ENCODE measurements at places on chromosomes 11 and 22. TPM values are rescaled to one million over a fixed set of nuclear protein-coding genes. Genes with fewer than 3 reads are reported as not detected.

CD3G gene
- total RNA-seq, result not detected

PLAAT5 gene
- not detected for total RNA-seq

DNA sequence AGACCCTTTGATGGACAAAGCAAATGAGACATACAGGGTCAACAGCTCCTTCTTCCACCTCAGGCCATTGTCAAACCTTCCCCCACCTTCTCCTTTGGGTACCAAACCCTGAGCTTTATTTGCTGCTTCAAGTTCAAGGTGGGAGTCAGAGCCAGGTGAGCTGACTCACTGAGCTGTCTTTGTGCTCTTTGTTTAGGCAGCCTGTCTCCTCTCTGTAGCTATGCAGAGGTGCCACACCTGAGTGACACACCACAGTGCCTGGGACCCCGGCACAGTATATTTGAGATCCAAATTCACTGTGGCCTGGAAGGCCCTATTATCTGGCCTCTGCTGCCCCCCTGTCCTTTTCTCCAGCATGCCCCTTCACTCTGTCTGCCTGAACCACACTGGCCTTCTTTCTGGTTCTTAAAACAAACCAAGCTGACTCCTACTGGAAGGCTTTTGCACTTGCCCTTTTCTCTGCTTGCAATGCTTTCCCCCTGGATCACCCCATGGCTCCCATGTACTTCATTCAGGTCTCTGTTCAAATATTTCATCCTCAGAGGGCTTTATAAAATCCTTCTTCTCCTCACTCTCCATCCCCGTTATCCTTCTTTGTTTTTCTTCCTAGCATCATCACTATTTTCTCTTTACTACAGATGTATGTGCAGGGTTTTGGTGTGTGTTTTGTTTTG lies 16.1 kb downstream of the LMO2 start:
- DNase-seq, result no peak

PARVG gene
- not detected for total RNA-seq

DNA sequence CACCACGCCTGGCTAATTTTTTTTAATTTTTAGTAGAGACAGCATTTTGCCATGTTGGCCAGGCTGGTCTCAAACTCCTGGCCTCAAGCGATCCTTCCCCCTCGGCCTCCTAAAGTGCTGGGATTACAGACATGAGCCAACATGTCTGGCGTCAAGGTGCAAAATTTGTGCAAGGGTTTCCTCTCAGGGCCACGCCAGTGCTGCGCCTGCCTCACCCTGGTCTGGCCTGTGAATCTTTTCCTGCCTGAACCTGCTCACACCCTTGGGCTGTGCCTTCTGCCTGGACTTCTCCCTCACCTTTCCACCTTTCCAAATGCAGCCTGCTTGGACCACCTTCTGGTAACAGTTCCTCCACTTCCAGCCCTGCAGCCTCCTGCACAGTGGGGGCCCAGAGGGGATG lies 43.4 kb downstream of the MCM5 start:
- DNase-seq, result no peak

SLC7A4 gene
- not detected for total RNA-seq

OR10A2 gene
- not detected for total RNA-seq

- no peak for DNase-seq
These were observed 284.0 kb downstream of the KIRREL3 start for GRCh38 chr11:126716456-126717083.

LAYN gene
- total RNA-seq, result 12.8 TPM

TCF20 gene
- total RNA-seq, result 40.5 TPM

DNA sequence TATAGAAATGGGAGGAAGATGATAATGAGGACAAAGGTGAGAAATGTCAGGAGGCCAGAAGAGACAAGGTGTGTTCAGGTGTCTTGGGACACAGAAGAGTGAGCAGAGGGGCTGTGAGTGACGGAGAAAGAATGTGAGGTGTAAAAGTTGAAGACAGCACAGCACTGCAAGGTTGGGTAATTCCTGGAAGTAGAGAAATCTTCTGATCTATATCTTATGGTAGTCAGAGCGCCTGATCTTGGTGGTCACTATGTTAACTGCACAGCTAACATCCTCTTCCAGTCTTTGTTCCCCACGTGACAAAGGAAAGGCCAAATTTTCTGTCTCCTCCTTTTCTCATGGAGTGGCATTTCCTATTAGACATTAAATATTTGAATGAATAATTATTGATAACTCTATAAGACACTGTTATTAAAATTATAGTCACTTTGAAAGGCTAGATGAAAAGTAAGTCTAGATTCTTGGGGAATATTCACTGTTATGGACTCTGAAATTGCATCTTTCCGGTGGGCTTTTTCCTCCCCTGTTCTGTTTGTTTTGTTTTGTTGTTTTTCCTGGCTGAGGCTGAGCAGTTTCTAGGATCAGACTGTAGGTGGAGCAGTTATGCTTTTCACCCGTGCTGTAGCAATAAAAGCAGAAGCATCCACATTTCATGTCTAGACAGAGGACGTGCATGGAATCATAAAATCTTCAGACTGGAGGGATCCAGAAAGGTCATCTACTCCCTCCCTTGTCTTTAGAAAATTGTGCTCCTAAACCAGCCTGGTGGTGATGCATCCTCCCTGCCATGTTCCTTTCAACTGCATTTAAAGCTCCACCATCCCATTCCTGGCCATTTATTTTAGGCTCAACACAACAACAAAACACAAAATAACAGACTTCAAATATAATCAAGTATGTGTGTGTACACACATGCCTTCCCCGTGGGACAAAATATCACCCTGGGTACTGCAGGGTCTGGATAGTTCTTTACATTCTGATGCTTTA lies 26.6 kb downstream of the SC5D start:
- no peak for DNase-seq

GRCh38 chr11:82959987-82960778 lies 58.6 kb downstream of the DDIAS start:
- no peak for DNase-seq

MMP3 gene
- total RNA-seq, result not detected

- DNase-seq, result no peak
These were observed 8.9 kb downstream of the PLCB3 start for GRCh38 chr11:64260147-64260708.

- no peak for DNase-seq
These were observed 482.6 kb downstream of the MIAT start for GRCh38 chr22:27139935-27140511.

DNA sequence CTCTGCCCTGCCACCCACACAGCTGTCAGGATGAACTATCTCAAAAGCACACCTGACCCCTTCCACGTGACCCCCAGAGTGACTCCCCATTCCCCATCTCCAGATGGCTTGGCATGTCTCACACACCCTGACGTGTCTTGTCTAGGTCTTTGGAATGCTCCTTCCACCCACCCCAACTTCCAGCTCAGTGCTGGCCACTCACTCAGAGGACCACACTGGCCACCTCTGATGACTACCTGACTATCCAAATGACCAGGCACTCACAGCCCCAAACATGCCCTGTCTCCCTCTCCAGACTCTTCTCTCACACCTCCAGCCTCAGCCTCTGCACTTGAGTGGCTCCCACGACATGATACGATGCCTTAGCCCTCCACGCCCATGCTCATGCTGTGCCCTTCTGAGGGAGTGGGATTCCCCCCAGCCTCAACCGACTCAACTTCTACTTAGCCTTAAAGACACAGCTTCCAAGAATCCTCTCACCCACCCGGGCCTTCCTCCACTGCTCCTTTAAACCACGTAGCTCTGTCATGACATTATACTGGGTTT lies 259.4 kb downstream of the BUD13 start:
- DNase-seq, result peak; percentile 75

GRCh38 chr11:107590460-107591377 lies at the start of gene ELMOD1:
Gene ELMOD1, plus strand, starts transcription at chr11:107591147. Its CDS starts 27,043 bp downstream, at chr11:107618190.
- DNase-seq, result no peak

KCNJ11 gene
- total RNA-seq, result not detected

GLYATL1 gene
- total RNA-seq, result not detected

GRCh38 chr11:125276619-125276976 lies 112.0 kb downstream of the PKNOX2 start:
- no peak for DNase-seq

DNA sequence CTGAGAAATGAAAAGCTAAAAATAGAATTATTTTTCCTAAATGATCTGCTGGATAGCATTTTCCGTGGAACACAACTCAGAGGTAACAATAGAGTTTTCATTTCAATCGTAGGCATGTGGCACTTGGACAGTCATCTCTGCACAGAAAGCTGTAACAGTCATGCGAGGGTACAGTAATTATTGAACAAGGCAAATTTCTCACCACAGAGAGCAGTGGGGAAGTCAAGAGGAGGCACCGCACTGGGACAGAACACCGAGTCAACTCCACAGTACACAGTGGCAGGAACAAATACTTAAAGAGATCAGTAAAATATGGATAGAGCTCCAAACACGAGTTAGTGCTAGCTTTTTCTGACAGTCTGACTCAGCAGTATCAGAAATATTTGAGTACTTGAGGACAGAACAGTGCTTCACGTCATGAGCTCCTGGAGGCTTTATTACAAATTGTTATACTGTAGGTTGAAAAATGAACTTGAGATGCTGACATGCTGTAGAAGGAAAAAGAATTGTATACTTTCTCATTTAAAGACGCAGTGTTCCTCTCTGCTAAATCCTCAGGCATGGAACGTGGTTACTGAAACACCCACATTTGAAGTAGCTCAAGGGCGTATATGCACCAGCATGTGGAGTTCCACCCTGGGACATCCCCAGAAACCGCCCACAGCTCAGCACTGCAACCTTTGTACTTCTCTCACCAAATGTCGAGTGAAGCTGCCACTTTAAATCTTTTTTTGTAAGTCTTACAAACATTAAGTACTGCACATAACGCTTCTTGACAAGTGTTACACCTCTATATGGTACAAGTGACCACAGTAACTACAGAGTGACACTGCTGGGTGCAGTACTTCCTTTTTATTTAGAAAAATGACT lies 27.4 kb upstream of the YPEL1 start:
- no peak for DNase-seq

GAL gene
- total RNA-seq, result not detected

- peak; percentile 60 for DNase-seq
These were observed 12.1 kb downstream of the CHST1 start for GRCh38 chr11:45653277-45653676.

GRCh38 chr11:46917109-46917761 lies 1.1 kb downstream of the LRP4 start:
- no peak for DNase-seq

DNA sequence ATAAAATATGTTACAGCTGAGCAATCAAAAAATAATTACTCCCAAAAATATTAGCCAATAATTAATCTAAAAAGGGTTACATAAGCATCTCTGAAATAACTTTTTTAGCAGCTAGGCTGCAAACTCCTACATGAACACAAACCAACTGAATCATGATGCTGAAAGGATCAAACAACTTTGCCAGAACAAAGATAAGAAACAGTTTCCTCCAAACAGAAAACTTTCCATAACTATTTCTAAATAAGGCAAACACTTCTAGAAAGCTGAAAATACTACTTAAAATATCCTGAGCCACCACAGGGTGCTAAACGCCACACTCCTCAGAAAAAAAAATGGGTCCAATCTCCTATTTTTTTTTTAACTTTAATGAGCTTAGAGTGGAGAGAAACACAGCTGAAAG lies 68.6 kb upstream of the ARHGAP32 start:
- DNase-seq, result no peak

DNA sequence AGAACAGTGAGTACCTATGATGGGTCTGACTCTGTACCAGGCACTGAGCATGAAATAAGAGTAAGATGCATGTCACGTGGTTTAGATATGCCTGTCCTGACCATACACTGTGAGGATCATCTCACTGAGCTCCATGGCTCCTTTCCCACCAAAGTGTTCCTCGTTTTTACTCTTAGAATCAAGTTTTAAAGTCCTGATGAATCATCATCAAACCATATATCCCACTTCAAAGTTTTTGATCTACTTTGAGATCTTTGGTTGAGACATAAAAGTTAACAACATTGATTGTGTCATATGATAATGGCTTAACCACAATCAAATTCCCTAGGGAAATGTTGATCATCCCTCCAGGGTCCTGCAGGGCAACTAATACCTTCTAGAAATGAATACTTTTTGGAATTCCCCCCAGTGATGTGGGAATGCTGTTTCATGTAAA lies 12.8 kb downstream of the ETS1 start:
- DNase-seq, result no peak

- DNase-seq, result no peak
These were observed 127.5 kb downstream of the SIK3 start for GRCh38 chr11:116970485-116971292.

GRCh38 chr22:18068381-18068988 lies 9.3 kb upstream of the PEX26 start:
- DNase-seq, result no peak

MRGPRX3 gene
- not detected for total RNA-seq

DNA sequence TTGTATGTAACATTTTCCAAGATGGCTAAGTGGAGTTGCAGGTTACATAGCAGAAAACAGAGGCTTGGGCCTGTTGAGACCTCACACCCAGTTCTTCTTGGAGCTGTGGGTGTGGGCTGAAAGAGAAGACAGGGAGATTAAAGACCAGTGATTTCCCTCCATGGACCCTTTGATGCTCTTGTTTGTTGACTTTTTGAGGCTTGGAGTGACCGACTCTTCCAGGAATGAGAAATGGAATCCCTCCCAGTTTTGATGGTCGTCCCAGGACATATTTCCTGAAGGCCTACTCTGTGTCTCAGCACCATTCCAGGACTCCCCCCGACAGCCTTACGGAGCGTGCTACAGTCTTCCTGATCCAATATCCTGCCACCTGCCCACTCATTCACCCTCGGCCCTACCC lies 96.9 kb downstream of the PTPRJ start:
- DNase-seq, result no peak

C22orf31 gene
- total RNA-seq, result not detected

- DNase-seq, result no peak
These were observed 16.6 kb downstream of the DERL3 start for GRCh38 chr22:23822101-23822671.

- DNase-seq, result no peak
These were observed 36.3 kb upstream of the CARS1 start for GRCh38 chr11:3093281-3094191.

GRCh38 chr11:97514446-97514845 lies 1124.6 kb downstream of the JRKL start:
- DNase-seq, result no peak

DNA sequence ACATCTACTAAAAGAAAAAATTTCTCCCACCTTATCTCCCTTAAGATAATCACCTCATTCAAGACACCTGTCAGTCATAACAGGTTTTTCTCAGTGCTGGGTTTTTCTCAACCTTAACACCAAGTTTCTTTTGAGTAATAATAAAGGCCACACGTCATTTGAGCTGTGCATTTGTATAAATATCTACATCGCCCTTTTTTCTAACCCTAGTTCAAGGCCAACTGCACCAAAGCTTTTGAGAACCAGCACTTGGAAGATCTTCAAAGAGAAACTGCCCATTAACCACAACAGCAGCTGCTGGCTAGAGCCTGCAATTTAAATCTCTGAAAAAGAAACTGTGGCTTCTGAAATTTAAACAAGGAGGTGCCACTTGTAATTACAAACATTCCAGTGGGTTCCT lies 6.9 kb downstream of the CADM1 start:
- DNase-seq, result no peak

- no peak for DNase-seq
These were observed 83.5 kb downstream of the CTTN start for GRCh38 chr11:70481625-70482528.

UPB1 gene
- total RNA-seq, result not detected

- no peak for DNase-seq
These were observed 33.4 kb downstream of the FDX1 start for GRCh38 chr11:110463153-110463552.

PHLDA2 gene
- 96.1 TPM for total RNA-seq

GRCh38 chr11:126624506-126624905 lies 269.0 kb downstream of the ST3GAL4 start:
- DNase-seq, result no peak

USH1C gene
- not detected for total RNA-seq

Measured in osteocyte (in vitro differentiated cells).